ENCODE measurements at places on chromosomes 7 and 10.

DNA sequence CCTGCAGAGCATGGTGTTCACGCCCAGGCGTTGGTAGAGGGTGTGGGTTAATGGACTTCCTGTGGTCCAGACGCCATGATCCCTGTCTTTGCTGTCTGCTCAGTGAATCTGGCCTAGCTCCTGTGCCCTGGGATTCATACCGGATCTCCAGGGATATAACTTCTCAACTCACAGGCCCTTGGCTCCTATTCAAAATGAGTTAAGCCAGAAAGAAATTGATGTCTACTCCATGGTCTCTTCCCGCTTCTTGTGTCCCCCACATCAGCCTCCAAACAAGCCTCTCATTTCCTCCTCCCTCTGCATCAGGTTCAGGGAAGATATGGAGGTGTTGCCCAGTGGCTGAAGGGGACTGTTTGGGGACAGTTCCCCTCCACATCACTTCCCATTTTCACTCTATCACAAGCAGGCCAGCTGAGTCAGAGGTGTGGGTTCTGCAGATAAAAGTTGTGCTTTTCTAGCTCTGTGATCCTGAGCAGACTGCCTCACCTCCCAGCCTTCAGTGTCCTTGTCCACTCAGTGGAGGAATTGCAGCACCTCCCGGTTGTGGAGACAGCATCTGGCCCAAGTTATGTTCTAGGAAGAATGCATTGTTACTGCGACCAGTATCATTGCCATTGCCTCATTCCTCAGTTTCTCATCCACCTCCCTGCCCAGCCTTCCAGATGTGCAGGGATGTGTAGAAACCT, 22.5 kb downstream of the AKR1E2 start:
- no peak for DNase-seq

- DNase-seq = no peak
Observed at GRCh38 chr7:143463556-143463955, 14.1 kb upstream of the TAS2R41 start.

- no peak for DNase-seq
Observed at GRCh38 chr7:51229106-51229537, 87.5 kb downstream of the COBL start.

DNA sequence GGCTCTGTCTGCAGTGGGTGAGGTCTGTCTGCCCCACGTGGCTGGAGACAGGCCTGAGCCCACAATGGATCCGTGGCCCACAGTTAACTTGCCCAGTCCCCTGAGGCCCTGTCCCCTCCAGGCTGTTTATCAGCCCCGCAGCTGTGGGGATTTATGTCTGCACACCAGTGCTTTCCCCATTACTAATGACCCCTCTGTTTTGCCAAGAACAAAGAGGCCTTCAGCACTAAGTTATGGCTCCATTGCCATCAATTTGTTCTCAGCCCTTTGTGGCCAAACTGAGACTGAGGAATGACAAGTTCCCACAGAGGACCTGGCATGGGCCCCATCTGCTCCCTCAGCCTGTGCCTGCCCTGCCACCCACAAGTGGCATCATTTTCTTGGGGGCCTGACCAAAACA, 138.2 kb downstream of the C10orf105 start:
- DNase-seq = no peak

- DNase-seq = no peak
Observed at GRCh38 chr7:12549106-12549505, 21.4 kb upstream of the SCIN start.

- DNase-seq = no peak
Observed at GRCh38 chr7:55476852-55477780, 95.2 kb downstream of the VOPP1 start.

GRCh38 chr10:33385686-33386085, 51.2 kb upstream of the NRP1 start:
- DNase-seq = no peak

DNA sequence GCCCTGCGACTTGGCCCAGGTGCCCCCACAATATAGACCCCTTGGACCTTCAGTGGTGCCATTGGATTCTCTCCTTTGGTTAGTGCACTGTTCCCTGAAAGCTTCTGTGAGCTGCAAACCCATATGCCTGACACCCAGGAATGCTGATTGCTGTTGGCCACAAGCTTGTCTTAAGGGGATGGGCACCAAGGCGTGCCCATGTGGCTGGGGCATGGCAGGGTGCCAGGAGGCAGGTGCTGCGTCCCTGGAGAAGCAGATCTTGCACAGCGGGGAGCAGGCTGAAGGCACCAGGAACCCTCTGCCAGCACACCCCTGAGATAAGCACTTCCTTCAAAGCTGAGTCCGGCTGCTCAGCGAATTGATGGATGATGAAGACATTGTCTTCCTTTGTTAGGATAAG, 411.8 kb downstream of the SDK1 start:
- DNase-seq = no peak

- no peak for DNase-seq
Observed at GRCh38 chr7:12584930-12585329, 14.4 kb downstream of the SCIN start.

DNA sequence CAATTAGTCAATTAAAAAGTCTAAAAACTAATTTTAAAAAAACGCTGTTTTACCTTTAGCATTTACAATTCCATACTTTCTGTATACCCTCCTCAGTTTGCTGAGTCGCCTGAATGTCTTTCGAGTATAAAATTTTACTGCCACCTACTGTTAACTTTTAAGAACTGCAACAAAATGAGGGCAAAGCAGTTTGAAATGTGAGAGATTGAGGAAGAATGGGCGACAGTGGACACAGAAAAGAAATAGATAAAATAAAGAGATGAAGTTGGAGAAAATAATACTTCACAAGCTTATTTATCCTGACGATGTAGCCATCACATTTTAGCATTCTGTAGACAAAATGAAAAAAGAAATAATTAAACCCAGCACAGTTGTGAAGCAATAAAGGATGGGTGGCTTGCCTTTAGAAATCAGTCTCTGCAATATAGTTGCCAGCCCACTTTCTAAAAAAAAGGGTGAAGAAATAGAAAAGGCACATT, 110.8 kb upstream of the PTN start:
- DNase-seq = no peak

DNA sequence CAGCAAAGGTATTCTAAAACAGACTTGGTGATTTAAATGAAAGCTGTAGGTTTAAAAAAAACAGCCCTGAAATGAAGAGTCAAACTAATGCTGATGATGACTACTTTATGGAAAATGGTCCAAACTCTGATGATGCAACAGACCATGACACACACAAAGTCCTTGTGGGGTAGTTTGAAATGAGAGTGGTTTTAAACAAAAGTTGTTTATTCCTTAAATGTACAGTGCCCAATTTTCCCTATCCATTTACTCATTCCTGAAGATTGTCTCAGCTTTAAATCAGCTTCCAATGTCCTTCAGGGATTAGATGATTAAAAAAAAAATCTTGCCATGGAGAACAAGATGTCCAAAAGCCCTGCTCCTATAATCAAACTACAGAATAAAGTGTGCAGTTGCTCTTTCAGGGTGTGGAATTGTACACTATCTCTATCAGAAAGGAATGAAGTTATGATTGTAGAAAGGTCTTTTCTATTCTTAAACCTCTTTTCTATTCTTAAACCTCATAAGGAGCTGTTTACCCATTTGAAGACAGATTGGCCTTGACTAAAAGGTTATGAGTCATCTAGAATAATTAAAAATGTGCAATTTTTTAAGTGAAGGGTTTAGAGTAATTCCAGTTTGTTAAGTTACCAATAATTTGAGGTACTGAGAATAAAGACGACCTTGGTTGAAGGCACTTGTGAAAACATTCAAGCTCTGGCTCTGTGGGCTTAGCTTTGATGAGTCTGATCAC, 70.2 kb upstream of the ITGA8 start:
- no peak for DNase-seq

GRCh38 chr10:133405272-133405671, 11.3 kb downstream of the MTG1 start:
- no peak for DNase-seq

DNA sequence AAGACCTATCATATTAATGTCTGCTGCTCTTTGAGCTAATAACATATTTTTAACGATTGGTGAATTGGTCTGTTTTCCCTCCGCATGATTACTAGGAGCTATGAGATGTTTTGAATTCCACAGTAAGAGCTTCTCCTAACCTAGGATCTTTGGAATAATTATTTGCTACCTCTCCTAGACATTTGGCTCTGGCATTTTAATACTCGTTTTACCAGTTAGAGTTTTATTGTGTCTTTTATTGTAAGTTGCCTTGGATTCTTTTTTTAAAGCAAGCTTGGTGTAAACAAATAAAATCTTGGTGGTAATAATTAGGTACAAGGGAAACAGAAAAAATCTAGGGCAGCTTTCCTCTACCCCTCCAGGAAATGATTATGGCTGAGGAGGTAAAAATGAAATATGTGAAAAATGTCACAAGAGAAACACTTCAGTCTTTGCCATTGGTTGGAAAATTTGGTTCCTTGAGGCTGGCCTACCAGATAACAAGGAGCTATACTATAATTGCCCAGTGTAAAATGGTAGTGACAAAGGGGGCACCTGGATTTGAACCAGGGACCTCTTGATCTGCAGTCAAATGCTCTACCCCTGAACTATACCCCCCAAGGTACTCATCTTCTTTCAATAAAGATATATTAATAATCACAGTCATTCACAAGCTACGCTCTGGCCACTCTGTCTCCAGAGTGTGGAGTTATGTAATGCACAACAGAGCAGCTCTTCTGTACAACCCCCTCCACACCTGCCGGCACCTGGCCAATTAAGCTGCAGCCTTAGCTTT, 85.4 kb downstream of the ZNF777 start:
- DNase-seq = no peak

DNA sequence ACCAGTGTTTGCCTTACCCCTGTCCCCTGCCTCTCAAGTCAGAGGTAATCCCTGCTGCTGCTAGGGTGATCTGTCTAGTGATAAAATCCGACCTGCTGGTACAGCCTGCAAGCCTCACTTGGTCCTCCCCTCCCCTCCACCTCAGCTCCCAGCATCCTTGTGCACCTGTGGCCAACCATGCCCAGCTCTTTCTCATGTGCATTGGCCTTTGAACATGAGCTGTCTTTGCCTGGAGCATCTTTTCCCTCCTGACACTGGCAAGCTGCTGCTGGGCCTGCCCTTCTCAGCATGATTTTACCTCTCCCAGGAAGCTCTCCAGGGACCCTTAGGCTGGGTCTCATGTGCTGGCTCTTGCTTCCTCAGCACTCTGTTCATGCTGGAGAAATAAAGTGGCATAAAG, 51.3 kb upstream of the CXCL12 start:
- DNase-seq = no peak

GRCh38 chr10:173741-174140, 38.5 kb downstream of the ZMYND11 start:
- no peak for DNase-seq

- no peak for DNase-seq
Observed at GRCh38 chr10:37682617-37683016, 174.8 kb downstream of the ZNF248 start.

DNA sequence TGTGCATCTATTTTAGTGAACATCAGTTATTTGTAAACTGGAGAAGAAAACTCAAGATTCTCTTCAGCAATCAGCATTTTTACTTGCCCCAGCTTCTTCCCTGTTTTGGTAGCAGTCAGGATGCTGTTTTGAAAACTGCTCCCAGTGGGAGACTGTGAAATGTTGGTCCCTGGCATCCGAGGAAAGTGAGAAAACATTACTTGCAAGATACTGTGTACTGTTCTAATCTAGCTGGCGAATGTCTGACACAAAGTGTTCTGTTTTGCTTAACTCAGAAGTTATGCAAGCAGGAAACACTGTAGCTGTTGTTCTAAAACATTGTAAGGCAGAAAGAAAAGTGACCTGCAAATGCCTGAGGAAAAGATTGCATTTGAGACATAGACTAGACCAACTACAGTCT, 171.8 kb upstream of the POM121L12 start:
- DNase-seq = no peak

DNA sequence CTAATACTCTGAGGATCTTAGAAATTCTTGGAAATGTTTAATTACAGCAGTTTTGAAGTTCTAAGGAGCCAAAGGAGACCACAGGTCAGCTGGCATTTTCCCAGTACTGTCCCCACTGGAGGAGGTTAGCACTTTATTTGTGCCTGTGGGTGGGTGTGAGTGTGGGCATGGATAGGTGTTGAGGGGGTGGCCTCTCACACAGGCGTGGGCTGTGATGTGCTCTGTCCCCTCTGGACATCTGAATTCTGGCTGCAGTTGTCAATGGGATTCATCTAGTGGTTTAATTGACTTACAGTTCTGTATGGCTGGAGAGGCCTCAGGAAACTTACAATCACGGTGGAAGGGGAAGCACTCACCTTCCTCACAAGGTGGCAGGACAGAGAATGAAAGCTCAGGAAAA, 135.4 kb upstream of the NAMPT start:
- no peak for DNase-seq

GRCh38 chr7:55436457-55436856, 71.3 kb downstream of the LANCL2 start:
- no peak for DNase-seq

Data from posterior cingulate gyrus (tissue), 11 donors.